ENCODE measurements at places on chromosomes 1 and 21.

DNA sequence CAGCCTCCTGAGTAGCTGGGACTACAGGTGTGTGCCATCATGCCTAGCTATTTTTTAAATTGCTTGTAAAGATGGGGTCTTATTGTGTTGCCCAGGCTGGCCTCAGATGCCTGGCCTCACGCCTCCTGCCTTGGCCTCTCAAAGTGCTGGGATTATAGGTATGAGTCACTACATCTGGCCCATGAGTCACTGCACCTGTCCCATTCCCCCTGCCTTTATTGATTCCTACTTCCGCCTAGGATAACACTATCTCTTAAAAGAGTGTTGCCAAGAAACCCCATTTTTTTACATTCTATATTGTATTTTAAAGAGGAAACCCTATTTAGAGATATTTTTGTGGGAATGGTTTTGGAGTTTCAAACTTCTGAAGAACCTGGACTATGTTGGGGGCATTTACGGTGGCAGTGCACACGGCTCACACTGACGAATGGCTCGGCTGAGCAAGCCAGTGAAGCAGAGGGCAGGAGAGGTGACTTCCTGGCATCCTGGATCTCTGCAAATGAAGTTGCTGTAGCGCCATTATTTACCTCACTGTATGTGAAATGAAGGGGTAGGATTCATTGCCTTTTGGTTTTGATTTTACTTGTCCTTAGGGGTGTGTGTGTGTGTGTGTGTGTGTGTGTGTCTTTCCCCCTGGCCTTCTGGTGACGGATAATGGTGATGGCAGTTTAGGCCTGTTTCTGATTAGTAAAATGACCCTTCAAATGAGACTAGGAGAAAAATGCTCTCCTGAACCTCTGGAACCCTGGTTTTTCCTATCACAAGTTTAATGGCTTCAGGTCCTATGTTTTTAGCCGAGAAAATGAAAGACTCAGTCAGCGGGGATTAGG, 22.5 kb downstream of the KIF26B start:
- DNase-seq, result no peak

DNA sequence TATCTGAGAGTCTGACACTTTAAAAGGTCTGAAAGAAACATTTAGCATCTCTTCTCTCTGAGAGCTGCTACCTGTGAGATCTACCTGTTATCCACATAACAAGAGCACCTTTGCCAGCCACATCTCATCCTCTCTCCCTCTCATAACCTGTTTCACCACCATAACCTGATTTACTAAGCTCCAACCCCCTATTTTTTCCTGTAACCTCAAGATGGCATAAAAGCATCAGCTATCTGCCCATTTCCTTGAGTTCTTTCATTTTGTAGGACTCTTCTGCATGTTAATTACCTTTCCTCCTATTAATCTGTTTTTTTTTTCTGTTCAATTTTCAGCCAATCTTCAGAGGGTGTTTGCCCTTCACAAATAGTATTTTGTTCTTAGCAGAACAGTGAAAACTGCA, 136.5 kb upstream of the KCNK1 start:
- DNase-seq, result no peak

DNA sequence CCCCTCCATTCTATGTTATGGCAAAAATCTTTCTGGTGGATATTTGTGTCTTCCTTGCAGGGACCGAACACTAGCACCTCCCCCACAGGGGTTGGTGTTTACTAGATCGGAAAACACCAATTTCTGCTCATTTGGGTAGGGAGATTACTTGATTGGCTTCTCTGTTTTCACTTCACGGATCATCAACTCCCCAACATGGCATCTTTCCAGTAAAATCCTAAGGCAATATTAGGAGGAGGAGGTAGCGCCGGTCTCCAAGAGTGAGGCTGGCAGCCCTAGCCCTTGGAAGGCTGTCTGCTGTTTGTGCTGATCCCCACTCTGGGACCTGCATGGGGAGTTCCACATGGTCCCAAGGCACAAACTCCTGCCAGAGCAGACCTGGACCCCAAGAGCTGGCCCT, 12.2 kb downstream of the VASH2 start:
- no peak for DNase-seq

- no peak for DNase-seq
These were observed 1.4 kb downstream of the MAP1LC3C start for GRCh38 chr1:241997401-241997998.

- DNase-seq, result no peak
These were observed 90.4 kb downstream of the SLC45A1 start for GRCh38 chr1:8408151-8408839.
